ENCODE measurements at places on chromosomes 4 and X.
A peak's percentile ranks its signal among the peaks of the same experiment; 100 is the strongest.

DNA sequence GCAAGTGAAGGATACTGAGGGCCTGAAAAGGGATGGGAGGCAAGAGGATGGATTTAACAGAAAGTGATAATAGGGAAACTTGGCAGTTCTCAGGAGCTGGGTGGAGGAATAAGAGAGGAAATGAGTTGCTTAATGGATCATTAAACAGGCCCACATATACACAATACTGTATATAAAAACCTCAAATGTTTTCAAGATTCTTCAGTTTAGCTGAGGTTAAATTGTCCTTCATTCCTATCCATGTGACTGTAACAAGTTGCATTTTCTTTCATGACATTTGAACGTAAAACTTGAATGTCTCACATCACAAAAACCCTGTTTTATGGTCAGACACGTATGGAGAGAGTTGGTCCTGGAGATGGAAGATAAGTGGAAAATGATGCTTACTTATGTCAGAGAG, 76.5 kb upstream of the PLAC8 start:
- DNase-seq, result no peak

DNA sequence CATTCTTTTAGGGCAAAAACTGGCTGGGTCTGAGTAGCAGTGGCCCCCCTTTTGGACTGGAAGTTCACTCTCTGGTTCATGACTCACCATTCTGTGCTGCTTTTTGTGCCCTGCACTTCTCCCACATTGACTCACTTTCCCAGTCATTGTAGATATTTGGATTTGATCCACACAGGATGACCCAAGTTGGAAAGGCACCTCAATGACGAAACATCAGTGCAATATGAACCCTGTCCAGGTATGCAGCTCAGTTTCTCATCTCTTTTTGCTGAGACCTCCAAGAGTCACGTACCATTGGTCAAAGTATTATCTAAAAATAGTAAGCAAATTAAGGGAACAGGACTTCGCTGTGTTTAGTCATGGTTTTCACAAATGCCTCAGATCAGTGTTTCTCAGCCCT, 92.7 kb downstream of the CBLL2 start:
- no peak for DNase-seq

DNA sequence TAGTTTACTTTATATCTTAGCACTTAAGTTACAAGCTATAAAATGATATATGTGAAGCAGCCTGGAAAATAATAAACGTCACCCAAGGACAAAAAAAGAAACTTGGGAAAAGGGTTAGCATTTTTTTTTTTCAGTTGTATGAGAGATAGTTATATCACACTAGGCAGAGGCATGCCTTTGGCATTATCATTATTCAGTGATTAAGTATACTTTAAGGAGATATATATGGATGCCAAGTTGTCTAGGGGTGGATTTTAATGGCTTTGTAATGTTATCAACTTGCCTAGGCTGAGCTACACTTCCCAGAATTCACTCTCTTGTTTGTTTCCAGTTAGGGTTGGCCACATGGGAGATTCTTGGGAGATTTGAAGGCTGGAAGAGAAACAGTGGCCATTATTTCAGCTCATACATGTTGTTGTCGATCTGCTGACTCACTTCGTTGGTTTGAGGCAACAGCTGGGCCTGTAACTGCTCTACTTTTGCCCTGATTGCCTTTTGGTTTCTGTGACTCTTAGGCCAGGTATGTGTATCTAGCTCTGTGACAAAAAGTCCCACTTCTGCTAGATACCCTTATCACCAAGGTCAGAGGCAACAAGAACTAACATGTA, 11.5 kb upstream of the SRPX start:
- no peak for DNase-seq

- DNase-seq, result peak; percentile 20
These were observed 58.2 kb upstream of the ZNF157 start for GRCh38 chrX:47311932-47312774.

DNA sequence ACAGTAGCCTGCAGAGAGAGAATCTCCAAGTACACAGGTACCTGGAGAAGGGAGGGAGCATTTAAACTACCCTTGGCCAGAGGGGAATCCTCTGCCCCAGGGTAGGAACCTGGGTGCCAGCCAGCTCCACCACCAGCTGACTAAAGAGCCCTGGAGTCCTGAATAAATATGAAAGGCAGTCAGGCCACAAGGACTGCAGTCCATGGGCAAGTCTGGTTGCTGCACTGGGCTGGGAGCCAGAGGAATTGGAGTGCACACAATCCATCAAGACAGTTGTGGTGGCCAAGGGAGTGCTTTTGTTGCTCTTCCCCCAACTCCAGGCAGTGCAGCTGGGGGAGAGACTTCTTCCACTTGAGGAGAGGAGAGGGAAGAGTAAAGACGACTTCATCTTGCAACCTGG, 172.5 kb downstream of the HNRNPD start:
- DNase-seq, result no peak

GRCh38 chr4:52019936-52020657, at the start of gene LRRC66:
TSS of gene LRRC66 (minus strand) at chr4:52020363. CDS start at chr4:52017613, 2,750 bp downstream.
- DNase-seq, result no peak

GRCh38 chr4:164531336-164531735, 222.6 kb upstream of the SMIM31 start:
- no peak for DNase-seq

- DNase-seq, result no peak
These were observed 640.1 kb downstream of the ARAP2 start for GRCh38 chr4:35604252-35604651.

DNA sequence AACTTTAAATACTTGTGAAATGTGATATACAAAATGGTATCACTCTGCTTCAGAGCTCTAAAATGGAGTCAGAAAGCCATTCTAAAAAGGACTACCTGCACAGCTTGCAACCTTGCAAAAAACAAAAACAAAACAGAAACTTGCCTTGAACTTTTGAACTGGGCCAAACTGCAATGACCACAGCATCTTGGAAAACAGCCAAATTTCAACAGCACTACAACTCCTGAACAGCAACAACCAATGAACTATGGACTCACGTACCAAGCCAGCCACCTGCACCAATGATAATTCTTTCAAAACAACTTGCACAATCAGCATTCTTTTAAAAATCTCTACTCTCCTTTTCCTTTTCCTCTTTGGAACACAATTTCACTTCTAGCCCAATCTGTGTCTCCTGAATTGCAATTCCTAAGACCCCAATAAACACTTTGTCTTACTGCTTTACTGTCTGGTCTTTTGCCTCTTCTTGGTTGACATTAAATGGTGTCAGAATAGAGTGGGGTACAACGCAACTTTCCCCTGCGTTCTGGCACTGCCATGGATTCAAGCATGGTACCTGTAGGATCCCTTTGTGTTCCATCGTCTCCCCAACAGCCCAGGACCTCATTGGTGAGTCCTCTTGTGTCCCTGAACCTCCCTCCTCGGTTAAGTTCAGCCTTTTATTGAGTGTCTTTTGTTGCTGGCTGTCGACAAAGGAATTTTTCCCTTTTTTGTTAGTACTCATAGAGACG, 35.7 kb upstream of the FMR1 start:
- DNase-seq, result no peak

GRCh38 chr4:33037464-33037863, 2317.3 kb downstream of the PCDH7 start:
- no peak for DNase-seq

GRCh38 chr4:121011780-121012340, 60.5 kb downstream of the NDNF start:
- no peak for DNase-seq

All from smooth muscle cell of the brain vasculature (primary cell).